ENCODE measurements at places on chromosomes 3 and 15.

GRCh38 chr3:141439589-141439988 is 47.2 kb upstream of the RASA2 start:
- DNase-seq = no peak

DNA sequence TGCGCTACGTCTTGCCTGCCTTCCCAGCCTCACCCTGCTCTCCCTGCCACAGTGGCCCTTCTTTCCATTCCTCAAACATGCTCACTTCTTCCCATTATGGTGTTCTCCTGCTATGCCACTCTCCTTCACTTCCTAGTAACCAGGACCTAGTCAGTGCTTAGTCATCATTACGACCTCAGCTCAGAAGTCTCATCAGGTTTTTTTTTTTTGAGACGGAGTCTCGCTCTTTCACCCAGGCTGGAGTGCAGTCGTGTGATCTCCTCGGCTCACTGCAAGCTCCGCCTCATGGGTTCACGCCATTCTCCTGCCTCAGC is 149.5 kb downstream of the GREM1 start:
- DNase-seq = no peak

DNA sequence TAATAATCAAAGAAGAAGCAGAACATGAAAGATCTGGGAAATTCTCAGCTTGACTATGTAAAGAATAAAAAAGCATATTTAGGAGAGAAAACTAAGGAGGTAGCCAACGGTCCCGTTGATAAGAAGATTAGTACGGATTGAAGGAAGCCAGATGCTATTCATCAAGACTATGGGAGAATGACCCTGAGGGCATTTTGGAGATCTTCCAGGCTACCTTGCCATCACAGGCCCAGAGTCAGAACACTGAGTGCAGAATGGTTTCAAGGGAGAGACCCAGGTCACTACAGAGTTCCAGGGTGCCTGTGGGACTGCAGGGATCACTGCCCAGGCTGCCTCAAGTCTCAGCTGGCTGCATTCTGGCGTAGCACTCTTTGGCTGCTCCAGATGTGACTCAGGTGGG is 752.9 kb upstream of the ARPP21 start:
- DNase-seq = no peak

DNA sequence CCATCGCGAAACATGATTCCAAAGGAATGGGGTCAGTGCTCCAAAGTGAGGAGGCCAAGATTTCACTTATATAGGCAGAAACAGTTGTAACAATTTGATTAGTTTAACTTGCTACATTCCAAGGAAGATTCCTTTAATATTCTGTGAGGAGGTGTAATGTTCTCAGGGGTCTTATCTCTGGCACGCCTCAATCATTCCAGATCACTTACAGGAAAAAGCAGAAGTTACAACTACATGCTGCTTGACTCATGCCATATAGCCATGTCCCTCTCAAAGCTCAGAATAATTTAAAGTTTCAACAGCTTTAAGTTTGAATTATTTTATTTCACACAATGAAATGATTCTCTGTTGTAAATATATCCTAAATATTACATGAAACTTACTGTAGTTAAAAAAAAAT is 3.5 kb upstream of the FYTTD1 start:
- DNase-seq = no peak

- no peak for DNase-seq
Measured at GRCh38 chr3:107604057-107604822, 81.5 kb downstream of the BBX start.

DNA sequence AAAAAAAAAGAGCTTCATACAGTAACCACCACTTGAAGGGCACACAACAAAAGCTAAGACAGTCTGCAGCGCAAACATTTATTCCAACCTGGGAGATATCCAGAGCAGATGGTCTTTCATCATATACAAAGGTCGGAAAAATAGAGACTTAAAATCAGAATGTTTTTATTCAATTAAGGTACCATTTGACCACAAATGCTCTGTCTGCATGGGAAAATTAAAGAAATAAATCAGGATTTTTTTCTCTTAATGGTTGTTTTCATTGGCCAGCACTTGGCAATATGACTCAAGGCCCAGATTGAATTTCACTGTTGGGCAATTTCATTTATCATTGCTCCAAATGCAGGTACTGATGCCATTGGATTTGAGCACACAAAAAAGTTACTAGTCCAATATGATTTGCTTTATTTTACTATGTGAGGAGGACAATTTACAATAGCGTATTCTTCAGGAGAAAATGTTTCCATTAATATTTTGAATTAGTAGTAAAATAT is 145.9 kb upstream of the AGTR1 start:
- no peak for DNase-seq

DNA sequence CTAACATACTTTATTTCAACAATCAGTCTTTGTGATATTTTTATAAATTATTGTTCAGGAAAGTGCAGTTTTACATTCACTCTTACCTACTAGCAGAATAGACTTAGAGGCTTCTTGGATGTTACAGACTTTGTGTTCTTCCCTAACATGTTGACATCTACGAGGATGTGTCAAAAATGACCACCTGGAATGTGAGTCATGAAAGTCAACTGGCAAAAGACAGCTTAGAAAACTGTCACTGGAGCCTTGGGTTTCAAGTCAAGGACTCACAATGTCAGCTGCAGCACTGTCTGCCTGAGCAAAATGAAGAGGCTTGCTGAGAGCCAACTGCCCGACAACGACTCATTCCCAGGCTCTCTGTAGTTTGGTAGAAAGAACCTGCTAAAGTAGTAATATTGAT is 91.5 kb downstream of the CERS3 start:
- no peak for DNase-seq

DNA sequence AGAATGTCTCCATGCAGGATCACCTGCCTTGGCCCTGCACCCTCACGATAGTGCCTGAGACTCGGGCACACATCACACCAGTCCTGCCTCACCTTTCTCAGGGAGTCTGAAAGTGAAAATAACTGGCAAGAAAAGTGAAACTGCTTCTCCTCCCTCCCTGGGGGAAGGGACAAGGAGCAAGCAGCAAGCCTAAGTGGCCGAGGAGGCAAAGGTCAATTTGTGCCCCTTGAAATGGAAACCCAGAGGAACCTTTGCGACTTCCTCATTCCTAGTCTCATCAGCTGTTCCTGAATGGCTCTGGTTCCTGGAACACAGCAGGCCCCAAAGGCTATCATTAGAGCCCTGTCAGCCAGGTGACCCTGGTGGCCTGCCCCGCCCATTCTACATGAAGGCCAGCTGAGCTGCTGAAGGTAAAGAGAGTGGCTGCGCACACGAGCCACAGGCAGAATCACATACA is 28.0 kb upstream of the SLCO2A1 start:
- DNase-seq = no peak

DNA sequence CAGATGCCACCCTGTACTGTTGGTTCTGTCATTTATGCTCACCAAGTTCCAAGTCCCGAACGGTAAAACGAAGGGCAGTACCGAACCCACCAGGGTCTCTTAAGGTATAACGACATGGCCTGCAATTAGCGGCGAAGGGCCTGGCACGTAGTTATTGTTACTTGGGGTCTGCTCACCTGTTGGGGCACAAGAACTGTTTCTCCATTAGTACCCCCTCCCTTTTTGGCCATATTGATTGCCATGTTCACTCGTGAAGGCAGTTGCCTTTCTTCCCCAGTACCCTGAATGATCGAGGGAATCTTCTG is 435 bp downstream of the IL17RB start:
- no peak for DNase-seq

- DNase-seq = no peak
Measured at GRCh38 chr3:48241796-48242455, 1.0 kb downstream of the ZNF589 start.

DNA sequence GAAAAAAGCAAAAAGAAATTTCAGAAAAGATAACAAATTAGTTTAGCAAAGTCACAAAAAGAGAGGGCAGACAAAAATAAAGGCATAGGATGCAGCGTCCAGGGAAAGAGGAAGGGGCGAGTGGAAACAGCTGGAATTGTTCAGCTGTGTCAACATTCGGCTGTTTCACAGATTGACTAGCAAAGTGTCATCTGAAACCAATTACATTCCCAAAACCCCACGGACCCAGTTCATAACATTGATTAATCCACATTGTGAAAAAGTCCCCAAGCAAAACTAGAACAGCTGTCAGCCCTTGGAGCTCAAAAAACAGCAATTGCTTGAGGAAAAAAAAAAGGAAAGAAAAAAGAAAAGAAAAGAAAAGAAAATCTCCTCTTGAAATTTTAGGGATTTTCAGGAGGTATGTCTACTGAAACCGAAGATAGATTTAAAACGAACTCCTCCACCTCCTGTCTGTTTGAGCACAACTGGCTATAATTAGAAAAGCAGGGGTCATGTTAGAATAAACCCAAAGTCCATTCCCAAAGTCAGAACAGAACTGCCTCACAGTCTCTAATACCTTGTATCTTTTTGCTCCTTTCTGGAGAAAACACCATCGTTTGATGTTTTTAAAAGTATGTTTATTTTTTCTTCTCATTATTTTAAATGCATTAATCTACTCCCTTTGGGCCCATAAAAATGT is 159.6 kb downstream of the RORA start:
- no peak for DNase-seq

DNA sequence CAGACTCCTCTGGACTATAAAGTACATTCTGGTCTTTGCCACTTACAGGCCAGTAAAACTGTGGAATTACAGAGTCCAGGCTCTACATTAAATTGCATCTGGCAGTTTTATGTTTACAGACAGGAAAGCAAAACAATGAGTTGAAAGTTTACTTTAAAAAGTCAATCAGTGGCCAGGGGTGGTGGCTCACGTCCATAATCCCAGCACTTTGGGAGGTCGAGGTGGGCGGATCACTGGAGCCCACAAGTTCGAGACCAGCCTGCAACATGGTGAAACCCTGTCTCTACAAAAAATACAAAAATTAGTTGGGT is 53.8 kb downstream of the TM4SF4 start:
- no peak for DNase-seq

GRCh38 chr15:78402061-78402610 is 35.9 kb upstream of the IREB2 start:
- no peak for DNase-seq

DNA sequence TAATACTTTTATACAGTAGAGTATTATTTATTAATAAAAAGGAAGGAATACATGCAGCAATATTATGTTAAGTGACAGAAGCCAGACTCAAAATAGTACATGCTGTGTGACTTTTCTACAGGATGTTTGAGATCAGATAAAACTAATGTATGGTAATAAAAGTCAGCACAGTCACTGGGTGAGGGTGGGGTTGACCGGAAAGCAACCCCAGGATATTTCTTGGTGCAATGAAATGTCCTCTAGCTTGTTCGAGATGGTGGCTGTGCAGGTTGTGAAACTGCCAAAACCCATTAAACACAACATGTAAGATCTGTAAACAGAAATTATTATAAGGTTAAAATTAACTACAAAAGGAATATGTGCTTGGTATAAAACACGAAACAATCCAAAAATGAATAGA is 20.8 kb upstream of the ALDH1L1 start:
- no peak for DNase-seq

- DNase-seq = no peak
Measured at GRCh38 chr3:63328365-63328764, 50.3 kb downstream of the SYNPR start.

DNA sequence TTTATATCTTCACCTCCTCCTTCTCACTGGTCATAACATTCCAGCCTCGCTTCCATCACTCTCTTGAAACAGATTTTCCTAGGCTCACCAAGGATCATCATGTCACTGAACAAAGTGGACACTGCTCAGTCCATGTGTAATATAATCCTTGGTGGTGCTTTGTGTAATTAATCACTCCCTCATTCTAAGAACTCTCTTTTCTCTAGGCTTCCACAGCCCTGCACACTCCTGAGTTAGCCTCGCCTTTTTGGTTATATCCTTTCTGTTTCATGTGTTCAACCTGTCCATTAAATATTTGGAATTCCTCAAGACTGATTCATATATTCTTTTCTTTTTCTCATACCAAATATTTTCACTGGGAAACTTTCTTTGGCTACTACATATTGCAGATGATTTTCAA is 440.8 kb downstream of the PYDC2 start:
- no peak for DNase-seq

DNA sequence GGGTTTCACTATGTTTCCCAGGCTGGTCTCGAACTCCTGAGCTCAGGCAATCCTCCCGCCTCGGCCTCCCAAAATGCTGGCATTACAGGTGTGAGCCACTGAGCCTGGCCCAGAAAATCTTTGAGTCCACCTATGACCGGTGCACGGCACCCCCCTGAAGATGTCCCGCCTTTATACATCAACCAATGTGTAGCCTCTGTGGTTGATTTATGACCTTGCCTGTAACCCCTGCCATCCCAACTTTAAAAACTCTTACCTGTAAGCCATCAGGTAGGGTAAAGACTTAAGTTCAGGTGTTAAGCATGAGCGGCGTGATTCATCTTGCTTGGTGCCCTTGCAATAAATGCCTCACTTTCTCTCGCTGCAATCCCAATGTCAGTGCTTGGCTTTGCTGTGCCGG is 14.5 kb upstream of the CTSH start:
- DNase-seq = no peak

All from stimulated activated CD4-positive, alpha-beta T cell treated with anti-CD3 and anti-CD28 coated beads, Interleukin-15, amount 100 ng/mL, for 48 hours (primary cell).